ENCODE measurements at places on chromosomes 12 and 14.

- peak; percentile 4 for DNase-seq
Observed at GRCh38 chr12:82326905-82327503, 31.2 kb downstream of the CCDC59 start.

- DNase-seq: no peak
Observed at GRCh38 chr12:62562846-62563245, 96.2 kb downstream of the MON2 start.

DNA sequence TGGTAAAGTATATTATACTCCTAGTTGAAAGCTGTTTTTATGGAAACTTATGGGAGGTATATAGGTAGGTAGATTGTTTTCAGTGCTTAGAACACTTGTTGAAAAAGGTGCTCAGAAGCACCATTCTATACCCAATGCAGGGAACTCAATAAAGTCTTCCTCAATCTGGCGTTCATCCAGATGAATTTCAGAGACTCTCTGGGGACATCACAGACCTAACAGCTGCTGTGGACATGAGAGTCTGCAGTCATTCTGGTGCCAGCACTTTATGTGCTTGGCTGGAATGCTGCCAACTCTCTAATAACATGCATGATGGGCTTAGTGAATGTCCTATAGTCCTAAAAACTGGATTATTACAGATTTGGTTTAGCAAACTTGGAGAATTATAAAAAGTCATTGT is 115.9 kb downstream of the NTN4 start:
- DNase-seq: no peak

- DNase-seq: no peak
Observed at GRCh38 chr12:19130224-19131024, 891 bp downstream of the PLEKHA5 start.

DNA sequence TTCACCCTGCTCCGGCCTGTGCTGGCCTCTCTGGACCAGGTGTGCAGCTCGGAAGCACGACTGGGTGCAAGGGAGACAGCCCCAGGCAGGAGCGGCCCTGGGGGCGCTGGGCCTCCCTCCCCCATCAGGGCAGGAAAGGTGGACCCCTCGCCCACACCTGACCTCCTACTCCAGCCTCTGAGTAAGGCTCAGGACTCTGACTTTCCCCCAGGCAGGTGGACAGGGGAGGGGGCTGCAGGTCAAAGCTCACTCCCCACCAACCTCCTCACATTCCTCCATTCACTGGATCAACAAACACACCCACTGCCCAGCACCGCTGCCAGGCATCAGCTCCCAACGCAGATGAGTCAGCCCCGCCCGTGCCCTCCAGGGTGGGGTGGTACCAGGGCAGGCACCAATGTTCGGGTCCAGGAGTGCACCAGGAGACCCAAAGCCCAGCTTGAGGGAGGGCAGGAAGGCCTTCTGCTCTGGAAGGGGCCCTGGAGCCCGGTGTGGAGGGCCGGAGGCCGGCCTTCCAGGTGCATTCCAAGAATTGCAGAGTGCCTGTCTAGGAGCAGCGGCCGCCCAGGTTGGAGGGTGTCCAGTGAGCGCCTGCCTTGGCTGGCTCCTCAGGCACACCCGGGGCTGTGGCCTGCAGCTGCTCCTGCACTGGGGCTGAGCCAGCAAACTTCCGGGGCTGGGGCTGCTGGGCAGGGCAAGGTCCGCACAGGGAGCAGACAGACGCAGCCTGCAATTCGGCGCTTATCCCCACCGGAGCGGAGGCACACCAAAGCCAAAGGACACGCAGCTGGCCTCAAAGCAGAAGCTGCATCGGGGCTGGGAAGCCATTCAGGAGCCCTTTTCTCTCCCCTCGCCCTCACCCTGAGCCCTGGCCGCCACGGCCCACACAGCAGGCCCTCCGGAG is 1.6 kb upstream of the INF2 start:
- no peak for DNase-seq

GRCh38 chr14:37047996-37048395 is 124.4 kb downstream of the SLC25A21 start:
- no peak for DNase-seq

DNA sequence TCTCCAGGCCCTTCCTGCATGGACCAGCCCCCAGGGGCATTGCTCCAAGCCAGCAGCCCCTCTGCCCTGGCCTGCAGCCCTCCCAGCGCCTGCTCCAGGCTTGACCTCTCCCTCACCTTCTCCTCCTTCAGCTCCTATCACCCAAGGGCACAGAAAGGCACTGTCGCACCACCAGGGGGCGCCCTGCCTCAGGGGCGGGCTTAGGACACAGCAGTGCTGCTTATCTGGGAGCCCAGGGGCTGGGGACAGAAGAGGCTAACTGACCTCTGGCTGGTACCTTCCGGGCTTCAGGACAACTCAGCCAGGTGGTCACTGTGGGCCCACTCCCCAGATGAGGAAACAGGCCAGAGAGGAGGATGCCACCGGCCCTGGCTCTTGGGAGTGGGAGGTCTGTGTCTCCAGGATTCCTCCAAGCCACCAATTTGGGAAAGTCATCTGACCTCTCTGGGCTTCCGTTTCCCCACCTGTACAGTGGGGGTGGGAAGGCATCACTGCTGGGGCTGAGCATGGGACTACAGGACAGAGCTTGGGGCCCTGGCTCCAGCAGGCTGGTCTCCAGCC is 25.3 kb upstream of the GPR132 start:
- peak; percentile 59 for DNase-seq

- no peak for DNase-seq
Observed at GRCh38 chr12:117674763-117675162, 294.0 kb downstream of the KSR2 start.

- DNase-seq: no peak
Observed at GRCh38 chr14:100299238-100299560, 7.0 kb downstream of the SLC25A29 start.

- no peak for DNase-seq
Observed at GRCh38 chr12:48999371-49000131, at the start of gene DDN. TSS of gene DDN (minus strand) at chr12:48999375. CDS start at chr12:48999287, 88 bp downstream.

- DNase-seq: no peak
Observed at GRCh38 chr14:54840336-54840735, 62.3 kb downstream of the GCH1 start.

- DNase-seq: peak; percentile 66
Observed at GRCh38 chr14:76386944-76387782, 11.2 kb downstream of the ESRRB start.

DNA sequence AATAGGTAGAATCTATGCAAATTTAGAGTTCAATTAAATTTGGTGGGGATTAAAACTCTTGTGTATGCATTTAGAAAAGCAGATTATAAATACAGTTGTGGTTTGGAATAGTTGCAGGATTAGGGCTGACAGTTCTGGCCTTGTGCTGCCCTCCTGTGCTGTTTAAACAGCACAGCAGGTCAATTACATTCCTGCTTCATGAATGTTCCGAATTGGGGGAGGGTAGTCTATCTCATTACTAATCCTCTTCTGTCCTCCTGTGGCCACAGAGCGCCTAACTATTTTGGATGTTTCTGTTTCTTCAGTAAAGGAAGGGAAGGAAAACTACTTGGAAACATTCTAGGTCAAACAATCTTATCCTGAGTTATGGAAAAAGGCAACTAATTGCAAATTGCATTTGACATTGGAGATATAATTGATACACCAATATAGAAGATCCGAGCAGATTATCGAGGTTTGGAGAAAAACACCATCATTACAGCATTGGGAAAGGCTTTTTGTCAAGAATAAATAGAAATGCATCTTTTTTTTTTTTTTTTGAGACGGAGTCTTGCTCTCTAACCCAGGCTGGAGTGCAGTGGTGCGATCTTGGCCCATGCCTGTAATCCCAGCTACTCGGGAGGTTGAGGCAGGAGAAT is 8.7 kb upstream of the GPR19 start:
- no peak for DNase-seq

GRCh38 chr12:100348657-100349454 is 8.0 kb upstream of the SLC17A8 start:
- no peak for DNase-seq

DNA sequence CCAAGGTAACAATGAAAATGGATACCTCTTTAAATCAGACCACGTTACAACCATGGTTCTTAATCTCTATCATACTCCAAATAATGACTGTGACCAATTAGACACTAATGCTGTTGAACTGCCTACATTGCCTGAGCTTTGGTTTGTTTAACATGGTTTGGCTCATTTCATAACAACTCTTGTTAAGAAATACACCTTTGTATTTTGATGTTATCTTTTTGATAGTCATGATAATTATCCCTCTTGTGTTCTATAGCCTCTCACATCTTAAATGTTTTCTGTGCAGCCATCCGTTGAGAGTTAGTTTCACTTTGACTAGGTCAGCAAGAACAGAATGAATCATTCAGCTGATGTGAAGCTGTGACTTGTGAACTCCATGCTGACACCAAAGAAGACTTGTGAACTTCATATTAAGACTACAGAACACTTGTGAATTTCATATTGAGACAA is 75.5 kb upstream of the RERGL start:
- no peak for DNase-seq

- DNase-seq: no peak
Observed at GRCh38 chr14:71713016-71713415, 219.2 kb upstream of the RGS6 start.

DNA sequence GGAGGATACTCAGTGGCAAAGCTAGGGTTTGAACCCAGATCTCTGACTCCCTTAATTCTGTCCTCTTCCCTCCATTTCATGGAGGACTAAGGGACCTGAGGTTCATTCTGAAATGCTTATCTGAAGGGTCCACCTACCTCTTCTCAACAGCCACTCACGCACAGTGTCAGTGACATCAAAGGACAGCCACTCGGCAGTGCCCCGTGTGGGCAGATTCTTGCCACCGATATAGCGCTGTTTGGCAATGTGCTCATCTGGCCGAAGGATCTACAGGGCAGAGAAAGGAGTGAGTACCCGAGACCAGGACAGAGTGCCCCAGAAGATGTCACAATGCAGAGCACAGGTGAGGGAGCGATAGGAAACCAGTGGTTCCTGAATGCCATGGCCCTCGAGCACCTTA is 10.8 kb downstream of the TGFB3 start:
- no peak for DNase-seq

DNA sequence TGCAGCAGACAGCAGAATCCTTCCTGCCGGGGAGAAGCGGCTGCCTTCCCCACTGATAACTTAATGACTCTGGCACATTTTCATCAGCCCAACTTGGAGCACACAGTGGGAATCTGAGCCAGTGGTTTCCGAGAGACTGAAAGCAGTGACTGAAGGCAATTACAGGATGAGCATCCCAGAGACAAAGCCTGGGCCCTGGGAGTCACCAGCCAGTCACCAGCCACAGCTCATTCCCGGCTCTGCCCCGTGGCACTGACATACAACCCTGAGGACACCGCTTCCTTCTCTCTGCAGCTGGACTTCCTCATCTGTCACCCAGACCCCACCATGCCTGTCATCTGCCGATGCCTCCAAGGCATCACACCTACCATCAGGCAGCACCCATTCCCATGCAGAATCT is 192.3 kb downstream of the DPF3 start:
- DNase-seq: no peak

- no peak for DNase-seq
Observed at GRCh38 chr12:117521867-117522266, 160.4 kb upstream of the NOS1 start.

GRCh38 chr12:94596596-94596995 is 53.8 kb downstream of the TMCC3 start:
- no peak for DNase-seq

DNA sequence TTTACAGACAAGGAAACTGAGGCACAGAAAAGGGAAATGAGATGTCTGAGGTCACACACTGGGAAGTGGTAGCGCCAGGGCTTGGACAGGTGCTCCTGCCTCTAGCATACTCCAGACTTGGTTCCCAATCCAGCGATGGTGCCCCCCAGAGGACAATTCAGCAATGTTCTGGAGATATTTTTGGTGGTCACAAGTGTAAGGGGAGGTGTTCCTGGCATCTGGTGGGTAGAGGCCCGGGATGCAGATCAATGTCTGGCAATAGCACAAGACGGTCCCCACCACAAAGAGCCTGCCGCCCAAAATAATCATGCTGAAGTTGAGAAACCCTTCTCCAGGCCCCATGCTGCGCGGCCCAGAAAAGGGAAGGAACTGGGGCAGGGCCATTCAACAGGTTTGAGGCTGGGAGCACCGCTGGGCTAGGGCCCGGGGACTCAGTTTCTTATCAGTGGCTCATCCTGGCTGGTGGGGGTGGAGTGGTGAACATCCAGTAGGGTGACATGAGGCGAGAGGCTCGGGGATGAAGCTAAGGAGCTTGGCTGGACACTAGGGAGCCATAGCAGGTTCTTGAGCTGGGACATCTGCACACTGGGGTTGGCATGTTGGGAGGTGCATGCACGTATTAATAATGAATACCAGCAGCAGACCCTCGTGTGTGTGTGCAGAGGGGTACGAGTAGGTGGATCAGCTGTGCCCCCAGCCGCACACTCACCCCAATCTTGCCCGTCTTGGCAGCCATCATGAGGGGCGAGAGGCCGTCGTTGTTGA is 35.1 kb downstream of the TRPV4 start:
- DNase-seq: peak; percentile 26

- DNase-seq: peak; percentile 56
Observed at GRCh38 chr12:22684140-22685118, 59.5 kb downstream of the ETNK1 start.

- DNase-seq: no peak
Observed at GRCh38 chr14:79256380-79256779, 954.9 kb downstream of the DIO2 start.

- DNase-seq: no peak
Observed at GRCh38 chr12:110931315-110931728, 10.9 kb upstream of the MYL2 start.

GRCh38 chr14:104253223-104253822 is 114.9 kb downstream of the KIF26A start:
- no peak for DNase-seq

DNA sequence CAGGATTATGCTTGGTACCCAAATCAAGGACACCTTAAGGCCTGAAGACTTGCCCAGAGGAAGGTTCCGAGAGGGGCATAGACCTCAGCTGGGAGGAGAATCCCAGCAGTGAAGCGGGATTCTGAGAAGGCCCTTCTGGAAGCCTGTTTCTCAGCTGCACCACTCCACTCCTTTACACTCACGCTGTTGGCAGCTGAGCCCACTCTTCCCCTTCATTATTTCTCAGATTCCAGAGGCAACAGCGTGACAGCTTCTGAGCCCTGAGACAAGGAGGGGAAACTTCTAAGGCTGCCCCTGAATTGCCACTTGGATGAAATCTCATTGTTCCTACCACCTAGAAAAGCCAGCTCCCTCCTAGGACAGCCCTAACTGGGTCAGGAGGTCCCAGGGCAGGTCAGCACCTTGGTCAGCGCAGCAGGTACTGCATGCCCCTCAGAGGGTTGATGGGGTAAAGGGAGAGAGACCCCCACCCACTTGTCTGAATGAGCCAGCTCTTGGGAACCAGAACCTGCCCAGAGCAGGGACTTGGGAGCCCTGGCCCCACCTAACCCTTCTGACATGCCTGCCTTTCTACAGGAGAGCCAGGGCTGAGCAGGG is 53.9 kb downstream of the ISCA2 start:
- DNase-seq: no peak

DNA sequence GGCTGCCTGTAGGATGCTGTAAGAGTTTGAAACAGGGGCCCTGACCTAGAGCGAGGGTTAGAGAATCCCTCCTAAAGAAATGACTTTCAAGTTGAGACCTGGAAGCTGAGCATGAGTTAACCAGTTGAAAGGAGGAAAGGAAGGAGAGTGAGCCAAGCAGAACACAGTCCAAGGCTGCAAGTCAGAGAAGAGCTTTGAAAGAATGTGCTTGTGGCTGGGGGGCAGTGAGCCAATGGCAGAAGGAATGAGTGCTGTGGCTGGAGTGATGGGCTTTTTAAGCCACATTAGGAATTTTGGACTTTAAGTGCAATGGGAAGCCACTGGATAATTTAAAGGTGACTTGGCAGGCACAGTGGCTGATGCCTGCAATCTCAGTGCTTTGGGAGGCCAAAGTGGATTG is 18.1 kb downstream of the CDKN1B start:
- DNase-seq: no peak

GRCh38 chr12:111401167-111401605 is 4.5 kb upstream of the SH2B3 start:
- DNase-seq: no peak

- no peak for DNase-seq
Observed at GRCh38 chr14:95959317-95959716, 79.8 kb upstream of the C14orf132 start.

All from KG1 (cell line).